A549 treated with GW870086 at 1 μM for 4 hours (cell line): ENCODE measurements at places on chromosomes 6 and 20. TPM values are rescaled to one million over a fixed set of nuclear protein-coding genes. Genes with fewer than 3 reads are reported as not detected.

The GSS gene
- 55.8 to 62.6 TPM (median 57.7 TPM) in 5 replicates for total RNA-seq

The TRIM40 gene
- not detected in 5 replicates for total RNA-seq

The TMEM200A gene
- 0.07 to 0.11 TPM (median 0.08 TPM) in 5 replicates for total RNA-seq

The OR2H2 gene
- not detected in 5 replicates for total RNA-seq

The CTCFL gene
- total RNA-seq, result not detected in 5 replicates

The BHLHE23 gene
- not detected in 5 replicates for total RNA-seq

The ZNF133 gene
- total RNA-seq, result 9.5 to 13.5 TPM (median 12.7 TPM) in 5 replicates

The OTOR gene
- not detected in 5 replicates for total RNA-seq
